ENCODE measurements at places on chromosomes 3 and 15.

- no peak for DNase-seq
These were observed 8.3 kb downstream of the B3GALNT1 start for GRCh38 chr3:161096771-161097367.

DNA sequence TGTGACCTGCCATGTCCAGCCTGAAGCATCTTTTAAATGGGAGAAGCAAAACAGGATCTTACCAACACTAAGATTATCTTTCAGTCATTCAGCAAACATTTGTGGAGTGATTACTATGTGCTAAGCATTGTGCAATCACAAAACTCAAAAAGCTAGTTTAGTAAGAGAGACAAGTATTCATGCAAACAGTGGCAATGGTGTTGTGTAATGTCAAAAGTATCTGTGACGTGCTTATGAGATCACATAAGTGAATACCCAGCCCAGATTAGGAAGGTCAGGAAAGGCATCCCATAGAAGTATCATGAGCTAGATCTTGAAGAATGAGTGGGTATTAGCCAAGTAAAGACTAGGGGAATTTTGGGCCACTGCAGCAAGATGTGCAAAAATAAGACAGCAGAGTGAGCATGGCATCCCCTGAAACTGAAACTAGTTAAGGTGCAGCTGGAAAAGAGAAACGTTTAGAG lies 32.1 kb downstream of the SEC62 start:
- DNase-seq: no peak

GRCh38 chr15:66481107-66481856 lies 16.3 kb downstream of the SNAPC5 start:
- no peak for DNase-seq

GRCh38 chr3:41740374-41740886 lies 221.5 kb downstream of the ULK4 start:
- no peak for DNase-seq

DNA sequence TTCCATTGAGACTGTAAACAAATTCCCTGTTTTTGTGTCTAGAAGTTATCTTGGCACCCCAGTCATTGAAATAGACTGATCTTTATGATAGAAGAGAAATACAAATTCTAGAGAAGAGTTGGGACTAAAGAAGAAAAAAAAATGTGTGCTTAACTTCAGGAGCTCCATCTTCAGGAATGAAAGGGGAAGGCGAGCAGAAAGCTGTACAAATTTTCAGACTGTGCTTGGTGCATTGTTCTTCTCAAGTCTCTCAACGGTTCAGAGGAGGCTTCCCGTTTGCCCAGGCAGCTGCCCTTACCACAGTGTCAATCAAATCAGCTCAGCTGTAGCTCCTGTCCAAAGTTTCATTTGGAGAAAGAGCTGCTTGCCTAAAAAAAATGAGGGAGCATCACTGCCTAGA lies 41.7 kb downstream of the OXSM start:
- DNase-seq: no peak

DNA sequence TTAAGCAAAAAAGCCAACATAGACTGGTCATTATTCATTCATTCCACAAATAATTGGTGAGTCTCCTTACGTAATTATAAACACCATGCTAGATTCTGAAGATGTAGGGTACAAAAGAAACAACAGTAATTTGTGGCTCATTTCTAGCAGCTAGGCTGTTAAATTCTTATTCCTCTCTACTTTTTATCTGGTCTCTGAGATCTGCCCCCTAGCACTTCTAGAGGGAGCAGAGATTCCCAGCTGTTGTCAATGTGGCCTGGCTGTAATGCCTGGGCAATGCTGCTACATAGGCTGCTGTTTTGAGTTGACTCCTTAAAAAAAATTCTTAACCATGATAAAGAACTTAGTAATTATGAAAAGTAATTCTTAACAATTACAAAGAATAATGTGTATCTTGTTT lies 434.9 kb upstream of the THRB start:
- no peak for DNase-seq

GRCh38 chr15:57216288-57216687 lies 160.0 kb upstream of the CGNL1 start:
- no peak for DNase-seq

DNA sequence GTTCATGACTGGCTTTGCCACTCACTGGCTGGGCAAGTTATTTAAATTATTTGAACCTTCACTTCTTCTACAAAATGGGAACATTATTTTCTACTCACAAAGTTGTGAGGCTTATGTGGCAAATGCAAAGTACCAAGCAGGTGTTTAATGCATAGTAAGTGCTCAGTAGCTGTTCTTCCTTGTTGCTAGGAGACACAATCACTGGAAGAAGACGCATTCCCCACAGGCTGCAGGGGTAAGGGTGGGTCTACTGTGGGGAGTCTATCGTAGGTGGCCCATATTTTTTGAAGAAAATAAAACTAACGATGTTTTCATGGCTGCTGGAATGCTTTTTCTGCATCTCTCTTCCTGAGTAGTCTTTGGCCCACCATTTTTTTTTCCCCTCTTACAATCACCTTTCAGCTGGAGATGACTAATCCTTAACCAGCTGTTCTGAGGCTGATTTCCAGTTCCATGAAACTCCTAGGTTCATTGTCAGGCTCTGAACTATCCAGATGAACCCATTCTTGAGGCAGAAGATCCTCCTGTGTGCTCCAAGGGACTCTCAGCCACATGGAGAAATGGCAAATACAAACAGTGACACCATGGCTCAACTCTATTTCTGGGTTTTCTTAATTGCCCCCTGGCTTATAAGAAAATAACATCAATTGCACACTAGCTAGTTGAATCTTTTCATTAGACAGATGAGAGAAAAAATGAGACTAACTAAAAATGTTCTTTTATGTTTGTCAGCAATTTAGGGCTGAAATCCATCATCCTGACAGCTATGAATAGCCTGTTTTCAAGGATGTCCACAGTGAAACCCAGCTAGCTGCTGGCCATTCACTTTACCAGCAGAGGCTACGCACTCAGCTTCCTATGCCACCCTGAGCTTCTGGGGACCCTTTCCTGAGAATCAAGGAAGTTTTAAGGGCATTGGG lies 108.3 kb upstream of the ETV5 start:
- DNase-seq: no peak

DNA sequence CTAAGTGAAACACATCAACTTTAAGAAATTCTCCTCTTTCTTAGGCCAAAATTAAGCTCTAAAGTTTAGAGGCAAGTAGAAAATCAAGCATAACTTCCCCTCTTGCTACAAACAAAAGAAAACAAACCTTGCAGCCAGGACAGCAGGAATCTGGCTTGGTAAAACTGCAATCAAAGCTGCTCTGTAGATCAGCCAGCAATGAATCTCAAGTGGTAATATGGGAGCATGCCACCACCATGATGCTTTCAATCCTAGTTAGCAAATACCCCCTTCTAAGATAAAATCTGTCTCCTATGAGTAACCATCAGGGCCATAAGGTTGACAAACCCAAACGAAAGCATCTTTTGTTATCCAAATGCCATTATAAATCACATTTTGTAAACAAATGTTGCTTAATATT lies 208.3 kb upstream of the PLSCR5 start:
- no peak for DNase-seq

- DNase-seq: no peak
These were observed 26.2 kb downstream of the PIAS1 start for GRCh38 chr15:68080334-68080733.

DNA sequence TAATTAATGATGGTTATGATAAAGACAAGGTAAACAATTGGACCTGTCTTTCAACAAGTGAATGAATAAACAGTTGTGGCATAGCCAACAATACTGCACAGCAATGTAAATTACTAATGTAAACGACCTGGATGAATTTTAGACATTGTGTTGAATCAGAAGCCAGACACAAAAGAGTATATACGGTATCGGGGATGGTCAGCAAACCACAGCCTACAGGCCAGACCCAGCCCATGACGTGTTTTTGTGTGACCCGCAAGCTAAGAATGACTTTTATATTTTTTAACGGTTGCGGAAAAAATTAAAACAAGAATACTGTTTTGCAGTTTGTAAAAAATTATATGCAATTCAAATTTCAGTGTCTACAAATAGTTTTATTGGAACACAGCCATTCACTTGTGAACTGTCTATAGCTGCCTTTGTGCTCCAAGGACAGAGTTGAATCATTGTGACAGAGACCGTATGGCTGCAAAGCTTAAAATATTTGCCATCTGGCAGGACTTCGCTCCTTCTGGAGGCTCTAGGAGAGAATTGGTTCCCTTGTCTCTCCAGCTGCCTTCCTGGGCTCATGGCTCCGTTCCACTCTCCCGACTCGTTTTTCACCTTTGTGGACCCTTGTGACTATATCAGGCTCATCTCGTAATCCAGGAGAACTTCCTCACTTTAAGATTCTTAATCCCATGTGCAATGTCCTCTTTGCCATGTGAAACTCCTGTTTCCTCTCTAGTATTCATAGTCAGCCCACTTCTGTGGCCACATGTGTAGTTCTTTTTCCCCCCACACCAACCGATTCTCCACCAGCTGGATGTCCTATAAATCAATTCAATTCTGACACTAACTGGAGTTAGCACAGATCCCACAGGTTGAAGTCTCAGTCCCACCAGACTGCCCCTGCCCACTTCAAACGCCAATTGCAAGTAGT lies 72.7 kb downstream of the CMTM8 start:
- DNase-seq: no peak

- DNase-seq: peak; percentile 52
These were observed 155.6 kb upstream of the STT3B start for GRCh38 chr3:31377045-31377642.

GRCh38 chr3:53775018-53775417 lies 71.2 kb downstream of the CHDH start:
- no peak for DNase-seq

DNA sequence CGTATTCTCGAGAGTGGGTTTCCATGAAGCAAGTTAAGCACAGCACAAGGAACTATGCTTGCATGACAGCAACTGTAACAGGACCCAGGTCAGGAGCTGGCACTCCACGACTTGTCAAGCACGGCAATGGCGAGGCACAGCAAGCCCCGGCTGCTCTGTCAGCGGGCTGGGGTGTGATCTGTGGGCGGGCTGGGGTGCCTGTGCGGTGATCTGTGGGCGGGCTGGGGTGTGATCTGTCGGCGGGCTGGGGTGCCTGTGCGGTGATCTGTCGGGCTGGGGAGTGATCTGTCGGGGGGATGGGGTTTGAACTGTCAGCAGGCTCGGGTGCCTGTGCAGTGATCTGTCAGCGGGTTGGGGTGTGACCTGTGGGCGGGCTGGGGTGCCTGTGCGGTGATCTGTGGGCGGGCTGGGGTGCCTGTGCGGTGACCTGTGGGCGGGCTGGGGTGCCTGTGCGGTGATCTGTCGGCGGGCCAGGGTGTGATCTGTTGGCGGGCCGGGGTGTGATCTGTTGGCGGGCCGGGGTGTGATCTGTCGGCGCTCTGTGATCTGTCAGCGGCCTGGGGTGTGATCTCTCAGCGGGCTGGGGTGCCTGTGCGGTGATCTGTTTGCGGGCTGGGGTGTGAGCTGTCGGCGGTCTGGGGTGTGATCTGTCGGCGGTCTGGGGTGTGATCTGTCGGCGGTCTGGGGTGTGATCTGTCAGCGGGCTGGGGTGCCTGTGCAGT lies 205.7 kb downstream of the XXYLT1 start:
- DNase-seq: no peak

DNA sequence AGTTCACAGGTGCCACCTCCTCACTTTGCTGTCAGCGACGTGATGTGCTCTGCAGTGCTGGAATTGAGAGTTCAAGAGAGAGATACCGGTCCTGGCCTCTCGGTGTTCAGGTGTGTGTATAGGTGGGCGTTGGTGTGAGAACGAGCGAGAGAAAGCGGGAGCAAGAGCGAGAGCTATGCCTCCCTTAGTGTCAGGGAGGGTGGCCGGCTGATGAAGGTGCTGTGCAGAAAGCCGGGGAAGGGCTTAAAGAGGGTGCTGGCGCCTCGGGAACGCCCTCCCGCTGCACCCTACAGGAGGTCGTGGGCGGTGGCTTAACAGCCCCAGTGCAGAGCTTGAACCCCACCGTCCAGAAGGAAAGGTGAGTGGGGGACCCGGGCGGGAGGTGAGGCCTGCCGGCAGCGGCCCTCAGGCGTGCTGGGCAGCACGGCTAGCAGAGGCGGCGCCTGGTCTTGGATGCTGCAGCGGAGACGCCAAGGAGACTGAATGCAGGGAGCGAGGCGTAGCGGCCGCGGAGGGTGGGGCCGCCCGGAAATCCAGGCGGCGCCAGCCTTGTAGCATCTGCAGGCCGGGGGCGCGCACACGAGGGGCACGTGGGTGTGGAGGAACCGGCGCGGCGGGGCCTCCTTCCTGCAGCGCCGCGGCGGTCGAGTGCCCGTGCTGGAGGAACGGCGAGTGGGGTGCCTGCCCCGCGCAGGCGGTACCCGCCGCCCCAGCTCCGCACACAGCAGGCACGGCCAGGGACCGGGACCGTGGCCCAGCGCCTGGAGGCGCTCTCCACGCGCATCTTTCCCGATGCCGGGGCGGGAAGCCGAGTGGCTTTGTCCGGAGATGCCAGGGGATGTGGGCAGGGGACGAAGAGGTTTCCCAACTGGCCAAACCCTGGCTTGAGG lies 246.8 kb upstream of the TOPAZ1 start:
- peak; percentile 14 for DNase-seq

GRCh38 chr15:48003441-48003840 lies 117.3 kb upstream of the SLC24A5 start:
- no peak for DNase-seq

DNA sequence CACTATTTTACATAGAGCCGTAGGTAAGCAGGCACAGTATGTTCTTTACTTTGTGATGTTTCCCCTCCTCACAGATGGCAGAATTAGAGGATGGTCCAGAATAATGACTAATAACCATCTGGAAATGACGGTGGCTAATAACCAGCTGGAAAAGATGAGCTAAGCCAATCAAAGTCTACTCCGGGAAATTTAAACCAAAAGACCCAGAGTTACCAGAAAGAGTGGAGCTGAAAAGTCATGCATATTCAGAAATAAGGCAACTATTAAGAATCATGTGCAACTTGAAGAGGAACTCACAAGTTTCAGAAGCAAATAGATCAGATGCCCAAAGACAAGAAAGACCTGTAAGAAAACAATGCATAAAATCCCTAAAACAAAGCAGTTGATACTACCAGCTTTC lies 33.6 kb downstream of the DMXL2 start:
- no peak for DNase-seq

DNA sequence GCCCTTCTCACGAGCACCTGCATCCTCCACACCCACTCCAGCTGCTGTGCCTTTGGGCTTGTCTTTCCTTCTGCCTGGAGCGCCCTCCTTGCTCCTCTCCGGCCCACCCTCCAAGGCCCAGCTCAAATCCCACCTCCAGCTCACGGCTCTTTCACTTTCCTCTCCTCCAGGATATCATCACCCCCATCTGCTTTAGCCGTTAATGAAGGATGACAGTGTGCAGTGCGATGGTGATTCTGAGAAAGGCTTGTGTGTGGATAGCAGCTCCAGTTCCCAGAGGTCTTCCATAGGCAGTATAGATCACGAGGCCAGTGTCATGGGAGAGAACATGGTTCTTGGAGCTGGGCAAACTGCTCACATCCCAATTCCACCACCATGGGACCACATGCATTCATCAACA lies 237.4 kb downstream of the TLE3 start:
- DNase-seq: no peak

DNA sequence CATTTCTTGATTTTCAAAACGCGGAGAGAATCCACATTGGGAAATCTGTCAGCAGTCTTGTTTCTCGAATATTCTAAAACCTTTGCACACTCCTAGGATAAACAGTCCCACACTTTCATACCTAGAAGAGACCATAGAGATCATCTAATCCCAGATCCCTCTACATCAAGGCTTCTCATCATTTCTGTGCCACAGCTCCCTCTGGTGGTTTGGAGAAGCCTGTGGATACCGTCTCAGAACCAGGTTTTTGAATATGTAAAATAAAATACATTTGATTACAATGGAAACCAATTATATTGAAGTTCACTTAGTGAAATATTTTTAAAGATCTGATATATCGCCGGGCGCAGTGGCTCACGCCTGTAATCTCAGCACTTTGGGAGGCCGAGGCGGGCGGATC lies 211.9 kb upstream of the GOLGA6L4 start:
- no peak for DNase-seq

Measured in CD8-positive, alpha-beta memory T cell (primary cell).